Activated CD4-positive, alpha-beta T cell treated with anti-CD3 and anti-CD28 coated beads for 36 hours (primary cell): ENCODE measurements at places on chromosomes 5 and 9. TPM values are rescaled to one million over a fixed set of nuclear protein-coding genes. Genes with fewer than 3 reads are reported as not detected.

GRCh38 chr5:121525706-121526105, 326.0 kb upstream of the FTMT start:
- DNase-seq: no peak

GRCh38 chr5:82211855-82212572, 66.1 kb downstream of the RPS23 start:
- no peak for DNase-seq

GRCh38 chr9:131420980-131421624, 27.2 kb downstream of the PRRC2B start:
- DNase-seq: no peak

Gene FGFR4
- total RNA-seq: 1.5 TPM

DNA sequence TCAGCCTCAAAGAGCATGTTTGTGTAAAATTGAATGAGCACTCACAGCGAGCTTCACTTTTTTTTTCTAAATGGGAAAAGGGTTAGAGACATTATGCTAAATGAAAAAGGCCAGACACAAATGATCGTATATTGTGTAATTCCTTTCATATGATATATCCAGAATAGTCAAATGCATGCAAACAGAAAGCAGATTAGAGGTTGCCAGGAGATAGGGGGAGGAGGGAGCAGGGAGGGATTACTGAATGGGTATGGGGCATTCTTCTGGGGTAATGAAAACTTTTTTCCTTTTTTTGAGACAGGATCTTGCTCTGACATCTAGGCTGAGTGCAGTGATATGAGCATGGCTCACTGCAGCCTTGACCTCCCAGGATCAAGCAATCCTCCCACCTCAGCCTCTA, 47.1 kb downstream of the DMAC1 start:
- DNase-seq: no peak

Gene MARCHF11
- not detected for total RNA-seq

GRCh38 chr5:6178846-6179532, 199.4 kb downstream of the MED10 start:
- no peak for DNase-seq

Gene CCDC192
- total RNA-seq: not detected

DNA sequence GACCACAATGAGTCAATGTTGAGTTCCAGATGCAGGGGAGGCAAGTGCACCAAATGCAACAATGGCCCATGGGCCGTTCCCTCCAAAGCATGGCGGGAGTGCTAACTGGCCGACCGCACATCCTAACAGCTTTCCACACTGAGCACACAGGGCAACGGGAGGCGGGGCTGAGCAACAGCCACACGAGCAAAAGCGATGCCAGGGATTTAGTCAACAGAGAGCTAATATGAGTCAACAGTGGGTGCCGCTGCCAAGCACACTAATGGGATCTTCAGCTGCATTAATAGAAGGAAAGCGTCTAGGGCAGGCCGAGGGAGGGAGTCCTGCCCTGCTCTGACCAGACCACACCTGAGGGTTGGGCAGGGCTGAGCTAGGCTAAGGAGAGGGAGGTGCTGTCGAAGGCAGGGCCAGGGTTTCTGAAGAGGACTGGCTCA, 4.6 kb downstream of the EPB41L4B start:
- no peak for DNase-seq

GRCh38 chr5:173222466-173222865, 12.5 kb downstream of the NKX2-5 start:
- DNase-seq: no peak
